ENCODE measurements at places on chromosomes 16 and 17.

DNA sequence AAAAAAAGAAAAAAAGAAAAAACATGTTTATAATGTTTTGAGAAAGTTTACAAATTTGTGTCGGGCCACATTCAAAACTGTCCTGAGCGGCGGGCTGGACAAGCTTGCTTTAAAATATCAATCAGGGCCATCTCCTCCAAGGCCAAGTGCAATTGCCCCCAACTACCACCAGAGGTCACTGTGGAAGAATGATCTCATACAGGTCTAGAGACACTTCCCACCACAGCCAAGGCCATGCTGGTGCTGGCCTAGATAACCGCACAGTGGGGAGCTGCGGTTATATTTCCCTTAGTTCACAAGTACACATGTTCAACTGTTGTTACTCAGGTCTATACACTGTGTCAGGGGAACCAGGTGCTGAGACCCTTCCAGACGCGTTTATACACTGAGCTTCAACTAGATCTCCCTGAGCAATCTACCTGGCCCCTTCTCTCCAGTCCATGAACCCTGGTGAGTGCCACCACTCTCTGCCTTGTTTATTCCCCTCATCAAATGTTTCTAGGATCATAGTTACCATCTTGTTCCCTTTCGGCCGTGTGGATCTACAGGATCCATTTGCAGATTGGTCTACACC lies 83.8 kb upstream of the CCL2 start:
- peak; percentile 15 for DNase-seq

DNA sequence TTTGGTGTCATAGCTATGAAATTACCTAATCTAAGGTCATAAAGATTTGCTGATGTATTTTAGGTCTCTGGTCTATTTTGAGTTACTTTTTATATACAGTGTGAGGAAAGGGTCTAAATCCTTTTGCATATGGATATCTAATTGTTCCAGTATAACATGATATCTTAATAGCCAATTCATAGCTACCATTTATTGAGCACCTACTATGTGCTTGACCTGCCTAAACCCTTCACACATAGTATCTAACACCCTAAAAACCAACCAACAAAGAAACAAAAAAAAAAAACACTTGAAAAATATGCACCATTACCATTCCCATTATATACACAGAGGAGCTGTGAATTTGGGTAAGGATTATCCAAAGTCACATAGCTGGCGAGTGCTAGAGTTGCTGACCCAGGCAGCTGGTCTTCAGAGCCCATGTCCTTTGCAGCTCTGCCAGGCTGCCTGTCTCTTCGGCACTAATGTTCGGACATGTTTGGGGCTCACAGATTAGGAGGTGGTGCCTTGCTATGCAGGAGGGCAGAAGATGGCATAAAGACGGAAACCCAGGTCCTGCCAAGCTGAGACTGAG lies 48.8 kb upstream of the MTSS2 start:
- no peak for DNase-seq

GRCh38 chr16:63481060-63481459 lies 1444.8 kb upstream of the CDH8 start:
- DNase-seq, result no peak

GRCh38 chr17:29625037-29625750 lies 2.5 kb upstream of the CORO6 start:
- DNase-seq, result no peak

- no peak for DNase-seq
Observed at GRCh38 chr16:53202398-53202797, 147.6 kb downstream of the CHD9 start.

DNA sequence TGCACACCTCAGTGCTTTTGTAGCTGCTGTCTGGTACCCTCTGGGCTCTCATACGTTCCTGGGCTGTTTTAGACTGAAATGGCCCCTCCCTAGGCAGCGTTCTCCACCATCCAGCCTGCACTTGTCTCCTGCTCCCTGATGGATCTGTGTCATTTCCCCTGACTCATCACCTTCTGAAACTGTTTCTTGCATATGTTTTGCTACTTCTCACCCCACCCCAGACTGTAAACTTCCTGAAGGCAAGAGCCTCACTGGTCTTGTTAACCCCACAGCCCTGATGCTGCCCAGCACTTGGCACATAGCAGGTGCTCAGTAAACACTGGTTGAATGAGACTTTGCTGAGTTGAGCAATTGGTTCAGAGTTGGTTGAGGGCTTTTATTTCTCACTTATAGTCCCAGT lies 78.7 kb downstream of the CRISPLD2 start:
- no peak for DNase-seq
